ENCODE measurements at places on chromosomes 1 and 21.
A peak's percentile ranks its signal among the peaks of the same experiment; 100 is the strongest.

DNA sequence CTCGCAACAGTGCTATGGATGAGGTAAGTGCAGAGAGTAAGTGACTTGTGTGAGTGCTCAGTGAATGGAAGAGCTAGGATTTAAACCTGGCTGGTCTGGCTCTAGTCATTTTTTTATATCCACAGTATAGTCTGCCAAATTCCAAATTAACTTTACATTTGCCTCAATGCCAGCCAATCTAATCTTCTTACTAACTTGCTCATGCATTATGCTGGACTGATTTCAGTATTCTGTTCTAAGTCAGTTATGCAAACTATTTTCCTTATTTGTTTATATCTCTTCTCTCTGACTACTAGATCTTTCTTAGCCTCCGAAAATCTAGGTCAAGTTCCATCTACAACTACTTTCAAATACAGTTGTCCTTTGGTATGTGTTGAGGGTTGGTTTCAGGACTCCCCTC lies 133.3 kb downstream of the XPR1 start:
- no peak for DNase-seq

GRCh38 chr1:45015683-45016082 lies 3.6 kb downstream of the UROD start:
- no peak for DNase-seq

- DNase-seq = no peak
Measured at GRCh38 chr1:182087719-182088350, 26.3 kb upstream of the ZNF648 start.

DNA sequence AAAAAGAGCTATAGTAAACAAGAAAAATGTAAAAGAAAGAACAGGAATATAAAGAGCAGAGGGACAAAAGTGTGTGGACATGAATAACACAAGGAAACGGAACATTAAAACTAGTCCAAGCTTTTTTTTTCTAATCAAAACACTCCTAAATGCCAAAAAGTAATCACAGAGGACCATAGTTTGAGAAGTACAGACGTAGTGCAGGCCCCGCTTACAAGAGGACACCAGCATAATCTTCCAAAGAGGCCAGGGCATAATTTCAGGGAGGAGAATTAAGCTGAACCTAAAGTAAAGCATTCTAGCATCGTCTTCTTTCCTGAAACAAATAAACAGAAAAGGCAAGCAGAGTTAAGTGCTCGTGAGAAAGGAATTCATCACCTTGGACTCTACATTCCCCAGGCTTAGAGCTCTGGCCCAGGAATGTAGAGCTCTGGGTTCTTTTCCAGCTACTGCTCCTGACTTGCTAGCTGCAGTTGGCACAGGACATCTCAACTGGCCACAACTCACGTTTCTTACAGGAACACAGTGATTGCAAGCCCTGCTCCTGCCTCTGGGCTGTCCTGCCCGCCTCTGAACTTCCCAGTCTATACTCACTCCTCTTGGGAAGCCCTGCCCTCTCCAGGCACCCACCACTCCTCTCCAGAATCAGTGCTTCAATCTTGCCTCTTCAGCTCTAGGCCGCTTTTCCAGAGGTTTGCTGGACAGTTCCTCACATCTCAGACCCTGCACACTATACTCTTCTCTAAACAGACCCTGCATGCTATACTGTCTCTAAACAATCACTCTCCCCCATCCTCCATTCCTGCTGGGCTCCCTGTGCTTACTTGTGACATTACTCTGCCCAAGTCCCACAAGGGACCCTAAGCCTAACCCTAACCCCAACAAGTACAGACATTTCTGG lies 9.8 kb downstream of the RGS8 start:
- no peak for DNase-seq

DNA sequence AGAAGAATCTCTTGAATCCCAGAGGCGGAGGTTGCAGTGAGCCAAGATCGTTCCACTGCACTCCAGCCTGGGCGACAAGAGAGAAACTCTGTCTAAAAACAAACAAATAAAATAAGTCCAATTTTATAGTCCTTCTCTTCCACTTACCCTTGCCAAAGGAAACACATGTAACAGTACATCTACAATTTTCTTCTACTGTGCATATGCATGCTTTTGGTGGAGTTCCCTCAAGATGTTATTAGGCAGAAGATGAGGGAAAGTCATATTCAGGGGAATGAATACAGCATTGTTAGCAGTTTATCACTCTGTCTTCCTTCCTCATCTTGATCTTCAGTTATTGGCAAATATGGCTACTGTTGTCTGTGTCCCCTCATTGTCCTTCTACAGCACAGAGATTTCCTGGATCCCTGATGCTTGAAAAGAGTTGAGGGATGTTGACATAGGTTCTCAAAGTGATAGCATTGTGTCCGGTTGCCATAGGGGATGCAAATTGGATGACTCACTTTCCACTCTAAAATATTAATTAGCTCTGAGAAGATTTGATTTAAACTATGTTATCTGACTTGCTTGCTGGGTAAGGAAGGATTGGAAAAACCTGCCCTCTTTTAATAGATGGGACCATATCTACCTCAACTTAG lies 1173.6 kb downstream of the KCNT2 start:
- DNase-seq = no peak

DNA sequence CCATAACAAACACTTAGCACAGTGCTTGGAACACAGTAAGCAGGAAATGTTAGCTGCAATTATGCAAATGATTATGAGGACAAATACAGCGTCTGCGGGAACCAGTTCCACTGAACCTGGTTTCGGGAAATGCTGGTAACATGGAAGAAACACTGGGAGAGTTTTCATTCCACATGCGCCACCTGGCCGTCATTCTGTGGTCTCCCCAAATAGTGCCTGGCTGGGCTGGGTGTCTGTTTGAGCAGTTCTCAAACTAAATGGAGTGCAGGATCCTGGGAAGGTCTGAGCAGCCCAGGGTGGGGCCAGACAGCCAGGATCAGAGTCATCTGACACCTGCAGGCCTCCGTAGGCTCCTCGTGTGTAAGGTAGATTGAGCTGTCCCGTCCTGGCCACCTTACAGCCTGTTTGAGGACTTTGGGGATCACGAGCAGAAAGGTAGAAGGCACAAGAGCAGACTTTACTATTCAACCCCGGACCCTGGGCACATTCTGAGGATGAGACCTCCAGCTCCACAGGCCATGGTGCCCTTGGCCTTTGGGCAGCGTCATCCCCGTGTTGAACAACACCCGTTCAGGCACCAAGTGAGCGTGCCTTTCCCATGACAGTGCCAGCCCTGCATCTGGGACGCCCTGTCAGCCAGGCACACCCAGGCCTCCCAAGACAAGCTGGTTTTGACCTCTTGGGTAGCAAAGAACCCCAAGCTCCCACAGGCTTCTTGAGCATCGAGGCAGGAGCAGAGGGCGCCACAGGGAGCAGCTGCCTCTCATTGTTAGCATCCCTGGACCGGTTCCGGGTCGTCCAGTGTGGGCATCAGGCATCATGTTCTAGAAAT lies 101.9 kb downstream of the PRDM2 start:
- DNase-seq = no peak

DNA sequence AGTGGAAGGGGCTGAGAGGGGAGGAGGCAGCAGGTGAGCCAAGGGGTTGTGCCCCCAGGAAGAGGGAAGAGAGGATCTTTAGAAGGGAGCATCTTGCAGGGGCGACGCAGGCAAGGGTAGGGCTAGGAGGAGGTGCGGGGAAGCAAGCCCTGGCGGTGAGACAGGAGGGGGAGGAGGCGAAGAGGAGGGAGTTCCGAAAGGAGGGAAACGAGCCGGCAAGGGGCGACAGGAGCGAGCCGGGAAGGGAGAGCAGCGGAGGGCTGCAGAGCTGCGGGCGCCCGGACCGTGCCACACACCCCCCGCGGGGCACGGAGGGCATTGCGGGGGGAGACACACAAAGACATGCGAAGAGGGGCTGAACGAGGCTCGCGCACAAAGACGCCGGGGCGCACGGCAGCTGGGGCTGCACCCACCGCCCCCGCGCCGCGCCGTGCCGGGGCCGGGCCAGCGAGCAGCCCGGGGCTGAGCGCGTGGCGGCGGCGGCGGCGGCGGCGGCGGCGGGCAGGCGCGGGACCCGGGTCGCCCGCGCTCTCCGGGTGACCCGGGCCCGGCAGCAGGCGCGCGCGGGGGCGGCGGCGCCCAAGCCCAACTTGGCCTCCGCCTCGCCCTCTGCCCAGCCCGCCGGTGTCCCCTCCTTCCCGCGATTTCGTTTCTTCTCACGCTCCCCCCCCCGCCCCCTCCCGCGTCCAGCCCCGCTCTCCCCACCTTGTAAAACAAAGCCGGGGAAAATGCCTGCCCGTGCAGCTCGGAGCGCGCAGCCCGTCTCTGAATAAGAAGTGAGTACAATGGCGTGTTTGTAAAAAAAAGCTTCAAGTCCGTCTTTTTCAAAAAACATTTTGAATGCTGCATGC lies at the start of gene KCNK2:
Gene KCNK2, plus strand, starts transcription at position 206 of the 851 bp plus-strand sequence. CDS start 649 bp downstream, outside the sequence.
- DNase-seq = no peak

GRCh38 chr21:28932717-28933116 lies 60.0 kb downstream of the LTN1 start:
- DNase-seq = no peak

GRCh38 chr1:23421753-23422240 lies 2.8 kb downstream of the TCEA3 start:
- DNase-seq = peak; percentile 68

DNA sequence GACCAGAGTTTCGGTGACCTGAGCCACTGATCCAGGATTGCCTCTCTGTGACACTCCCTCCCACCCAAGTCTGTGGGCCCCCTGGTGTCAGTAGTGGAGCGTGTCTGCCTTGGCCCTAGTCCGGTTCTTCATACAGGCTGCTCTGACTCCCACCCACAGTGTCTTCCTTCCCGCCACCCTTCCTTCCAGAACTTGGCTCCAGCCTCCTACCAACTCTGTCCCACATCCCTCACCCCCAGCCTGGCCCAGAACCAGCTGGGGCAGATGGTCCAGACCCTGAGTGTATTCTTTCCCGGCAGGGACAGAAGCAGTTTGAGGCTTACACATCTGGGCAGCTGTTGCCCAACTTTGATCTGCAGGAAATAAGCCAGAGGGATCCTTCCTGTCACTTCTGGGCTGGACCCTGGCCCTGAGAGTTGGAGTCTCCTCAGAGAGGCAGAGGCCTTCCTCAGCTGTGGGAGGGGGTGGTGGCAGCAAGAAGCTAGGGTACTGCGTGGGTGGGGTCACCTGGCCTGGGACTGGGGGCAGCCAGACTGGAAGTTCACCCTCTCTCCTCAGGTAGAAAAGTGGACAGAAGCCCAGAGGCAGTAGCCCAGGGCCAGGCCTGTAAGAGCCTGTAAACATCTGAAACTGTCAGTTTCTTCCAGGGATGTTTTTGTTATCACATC lies 43.1 kb upstream of the EPS8L3 start:
- DNase-seq = no peak

- no peak for DNase-seq
Measured at GRCh38 chr1:224545571-224545970, 70.5 kb upstream of the CNIH3 start.

GRCh38 chr1:117695796-117696490 lies 90.1 kb downstream of the TENT5C start:
- DNase-seq = peak; percentile 97

GRCh38 chr1:18783705-18784481 lies 75.6 kb downstream of the TAS1R2 start:
- DNase-seq = no peak

GRCh38 chr1:42692461-42692860 lies 10.2 kb downstream of the YBX1 start:
- no peak for DNase-seq

DNA sequence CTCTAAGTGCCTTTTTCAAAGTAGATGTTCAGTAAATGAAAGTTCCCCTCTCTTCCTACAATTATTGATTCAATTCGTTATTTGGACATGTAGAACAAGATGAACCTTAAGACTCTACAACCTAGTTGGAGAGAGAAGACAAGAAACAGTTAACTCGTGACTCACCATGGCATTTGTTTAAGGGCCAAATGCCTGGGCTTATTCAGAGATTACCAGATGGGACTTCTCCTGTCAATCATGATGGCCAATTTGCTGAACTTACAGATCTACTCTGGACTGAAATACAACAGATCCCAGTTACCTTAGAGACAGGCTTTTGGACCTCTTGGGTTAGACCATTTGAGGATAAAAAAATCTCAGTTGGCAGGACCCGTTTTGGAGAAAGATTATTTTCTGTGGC lies 93.5 kb downstream of the C1orf94 start:
- DNase-seq = no peak

GRCh38 chr1:51175278-51175677 lies 60.8 kb upstream of the RNF11 start:
- DNase-seq = no peak

GRCh38 chr1:243482141-243483022 lies 226.5 kb downstream of the SDCCAG8 start:
- DNase-seq = peak; percentile 75

DNA sequence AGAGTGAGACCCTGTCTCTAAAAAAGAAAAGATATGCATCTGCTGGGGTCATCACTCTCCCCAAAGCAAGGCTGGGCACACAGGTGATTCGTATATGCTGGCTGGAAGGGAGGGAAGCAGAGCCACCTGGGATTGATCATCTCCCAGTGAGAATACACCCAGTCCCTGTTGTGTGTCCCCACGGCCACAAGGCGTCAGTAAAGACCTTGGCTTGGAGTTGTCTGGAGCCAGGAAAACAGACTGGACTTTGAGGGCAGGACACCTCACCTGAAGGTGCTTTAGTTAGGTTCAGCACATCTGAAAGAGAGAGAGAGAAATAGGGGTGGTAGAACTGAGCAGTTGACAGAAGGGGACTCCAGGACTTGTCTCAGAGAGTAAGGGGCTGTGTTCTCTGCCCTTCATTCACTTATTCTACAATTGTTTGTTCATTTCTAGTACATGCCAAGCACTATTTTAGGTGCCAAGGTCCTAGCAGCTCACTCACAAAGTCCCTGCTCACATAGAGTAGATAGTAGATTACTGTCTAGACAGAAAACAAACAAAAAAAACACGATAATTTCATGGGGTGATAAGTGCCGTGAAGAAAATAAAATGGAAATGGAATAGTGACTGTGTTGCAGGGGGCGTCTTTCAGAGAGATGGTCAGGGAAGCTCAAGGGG lies 13.5 kb downstream of the CITED4 start:
- DNase-seq = peak; percentile 64

DNA sequence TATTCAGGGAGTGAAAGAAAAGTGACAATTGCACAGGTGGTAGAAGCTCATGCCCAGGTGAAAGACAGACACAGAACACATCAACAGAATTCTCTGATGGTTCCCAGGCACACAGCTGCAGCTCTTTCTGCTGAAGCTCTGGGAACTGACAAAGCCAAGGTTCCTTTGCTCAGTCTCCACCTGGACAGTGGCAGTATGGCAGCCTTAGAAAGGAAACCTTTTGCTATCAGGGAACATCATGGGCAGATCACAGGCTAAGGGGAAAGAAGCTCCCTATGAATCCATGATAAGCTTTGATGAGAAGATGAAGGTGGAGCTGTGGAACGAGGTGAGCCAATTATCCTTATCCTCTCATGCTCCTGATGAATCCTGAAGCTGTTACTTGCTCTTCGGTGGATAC lies 1.2 kb downstream of the SPRR2B start:
- no peak for DNase-seq

GRCh38 chr1:117295001-117295400 lies 72.2 kb upstream of the MAN1A2 start:
- no peak for DNase-seq

DNA sequence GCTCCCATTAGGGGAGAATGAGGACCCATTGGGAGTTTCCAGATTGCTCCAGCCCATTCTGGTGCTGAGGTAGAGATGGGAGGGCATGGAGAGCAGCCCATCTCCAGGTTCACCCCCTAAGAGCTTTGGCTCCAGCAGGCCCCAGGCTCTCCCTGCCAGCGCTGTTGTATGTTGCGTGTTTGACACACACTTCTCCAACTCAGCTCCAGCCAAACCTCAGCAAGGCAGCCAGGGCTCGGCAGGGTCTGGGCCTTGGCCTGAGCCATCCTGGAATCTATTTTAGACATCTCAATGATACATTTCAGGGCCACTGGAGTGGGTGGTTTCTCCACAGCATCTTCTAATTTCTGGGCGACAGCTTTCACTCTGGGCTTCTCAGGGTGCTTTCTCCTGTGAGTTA lies 117.0 kb downstream of the NAV1 start:
- DNase-seq = no peak
